ENCODE measurements at places on chromosomes 13 and 19. TPM values are rescaled to one million over a fixed set of nuclear protein-coding genes. Genes with fewer than 3 reads are reported as not detected.
A peak's percentile ranks its signal among the peaks of the same experiment; 100 is the strongest.

Gene SLC7A10
- 2.2 TPM for total RNA-seq

Gene KCNJ14
- 0.42 TPM for total RNA-seq

Gene RNF17
- total RNA-seq: not detected

Gene IFI30
- total RNA-seq: 6.6 TPM

Gene ZNF546
- 23.4 TPM for total RNA-seq

Gene RFPL4AL1
- not detected for total RNA-seq

Gene CCDC8
- 42.6 TPM for total RNA-seq

Gene SMAD9
- total RNA-seq: 47.4 TPM

Gene FAM83E
- total RNA-seq: 0.58 TPM

Gene DCT
- 0.21 TPM for total RNA-seq

Gene PDX1
- not detected for total RNA-seq

Gene SPC24
- total RNA-seq: 21.1 TPM

- no peak for DNase-seq
Observed at GRCh38 chr13:84784443-84785153, 902.3 kb upstream of the SLITRK1 start.

- no peak for DNase-seq
Observed at GRCh38 chr13:40599747-40600146, 66.7 kb downstream of the FOXO1 start.

DNA sequence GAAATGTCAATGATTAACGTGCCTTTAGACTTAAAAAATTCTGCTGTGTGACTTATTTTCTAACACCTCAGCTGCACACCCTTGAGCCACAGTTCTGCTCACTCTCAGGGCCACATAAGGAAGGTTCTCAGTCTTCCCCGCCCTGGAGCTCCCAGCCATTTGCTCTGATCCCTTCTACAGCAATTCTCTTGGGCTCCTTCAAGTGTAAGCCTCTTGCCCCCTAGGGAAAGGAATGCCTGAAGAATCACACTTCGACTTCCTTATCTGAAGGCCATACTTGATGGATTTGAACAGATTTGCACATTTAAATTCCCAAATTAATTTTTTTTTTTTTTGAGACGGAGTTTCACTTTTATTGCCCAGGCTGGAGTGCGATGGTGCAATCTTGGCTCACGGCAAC lies 44.2 kb downstream of the RASA3 start:
- DNase-seq: no peak

GRCh38 chr19:39335168-39335548 lies 685 bp downstream of the GMFG start:
- DNase-seq: no peak

- DNase-seq: no peak
Observed at GRCh38 chr13:72662548-72662947, 64.9 kb downstream of the MZT1 start.

DNA sequence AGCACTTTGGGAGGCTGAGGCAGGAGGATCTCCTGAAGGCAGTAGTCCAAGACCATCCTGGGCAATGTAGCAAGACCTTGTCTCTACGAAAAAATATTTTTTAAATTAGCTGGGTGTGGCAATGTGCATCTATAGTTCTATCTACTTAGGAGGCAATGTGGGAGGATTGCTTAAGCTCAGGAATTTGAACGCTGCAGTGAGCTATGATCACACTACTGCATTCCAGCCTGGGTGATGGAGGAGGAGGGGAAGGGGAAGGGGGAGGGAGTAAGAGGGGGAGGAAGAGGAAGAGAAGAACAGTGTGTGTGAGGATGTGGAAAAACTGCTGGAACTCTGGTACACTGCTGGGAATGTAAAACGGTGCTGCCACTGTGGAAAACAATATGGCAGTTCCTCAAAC lies 9.2 kb upstream of the CLIP3 start:
- no peak for DNase-seq

GRCh38 chr13:105007166-105007808 lies 1528.2 kb downstream of the EFNB2 start:
- DNase-seq: no peak

DNA sequence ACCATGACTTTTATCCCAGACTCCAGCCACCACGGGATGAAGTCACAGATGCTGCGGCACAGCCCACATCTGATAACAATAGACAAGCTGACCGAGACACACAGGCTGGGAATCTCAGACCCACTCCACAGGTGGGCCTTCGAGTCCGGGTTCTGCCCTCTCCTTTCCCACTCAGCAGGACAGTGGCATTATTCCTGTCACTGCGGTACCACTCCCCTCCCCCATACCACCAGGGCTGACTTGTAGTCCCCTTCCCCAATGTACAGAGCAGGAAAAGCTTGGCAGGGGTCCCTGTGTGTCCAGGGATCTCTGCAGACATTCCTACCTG lies 179 bp upstream of the AMER2 start:
- DNase-seq: no peak

GRCh38 chr13:109599901-109600657 lies 186.3 kb downstream of the IRS2 start:
- DNase-seq: no peak

DNA sequence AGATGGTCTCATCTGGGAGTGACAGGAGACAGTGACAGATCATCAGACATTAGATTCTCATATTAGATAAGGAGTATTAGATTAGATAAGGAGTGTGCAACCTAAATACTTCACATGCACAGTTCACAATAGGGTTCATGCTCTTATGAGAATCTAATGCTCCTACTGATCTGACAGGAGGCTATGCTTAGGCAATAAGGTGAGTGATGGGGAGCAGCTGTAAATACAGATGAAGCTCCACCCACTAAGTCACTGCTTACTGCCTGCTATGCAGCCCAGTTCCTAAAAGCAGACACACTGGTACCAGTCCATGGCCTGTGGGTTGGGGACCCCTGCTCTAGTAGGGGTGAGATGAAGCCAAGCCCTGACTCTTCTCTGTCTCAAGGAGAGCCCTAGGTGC lies 10.0 kb upstream of the IGFL3 start:
- DNase-seq: no peak

GRCh38 chr13:34914416-34914815 lies 27.7 kb upstream of the NBEA start:
- no peak for DNase-seq

GRCh38 chr13:52838433-52839107 lies 9.9 kb downstream of the PCDH8 start:
- no peak for DNase-seq

- no peak for DNase-seq
Observed at GRCh38 chr13:79582896-79583295, 101.9 kb downstream of the NDFIP2 start.

DNA sequence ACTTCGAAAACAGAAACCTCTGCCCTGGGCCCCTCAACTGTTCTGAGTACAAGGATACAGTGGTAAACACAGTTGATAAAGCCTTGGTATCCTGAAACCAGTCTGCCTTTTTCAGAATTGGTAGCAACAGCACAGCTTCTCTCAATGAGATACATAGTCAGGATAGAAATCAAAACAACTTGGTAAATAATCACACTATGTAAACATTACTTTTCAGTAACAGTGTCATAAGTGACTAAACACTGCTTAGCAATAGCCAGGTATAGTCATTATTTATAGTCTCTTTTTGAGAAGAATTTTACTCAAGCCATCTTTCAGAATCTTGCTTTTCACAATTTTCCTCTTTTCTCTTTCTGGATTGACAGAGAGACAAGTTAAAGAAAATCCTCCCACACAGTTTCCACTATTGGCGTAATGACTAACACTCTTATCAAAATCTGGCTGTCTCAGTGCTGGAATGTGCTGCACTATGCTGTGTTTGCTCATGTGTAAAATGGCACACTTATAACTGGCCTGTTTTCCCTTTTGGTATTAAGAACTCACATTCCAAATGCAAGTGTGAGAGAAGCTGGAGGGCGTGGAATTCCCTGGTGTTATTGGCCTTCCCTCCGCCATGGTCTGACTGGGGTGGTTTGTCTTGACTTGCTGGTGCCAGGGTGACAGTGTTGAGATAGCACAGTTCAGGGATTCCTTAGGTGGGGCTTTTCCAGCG lies 368.8 kb downstream of the TDRD3 start:
- peak; percentile 14 for DNase-seq

DNA sequence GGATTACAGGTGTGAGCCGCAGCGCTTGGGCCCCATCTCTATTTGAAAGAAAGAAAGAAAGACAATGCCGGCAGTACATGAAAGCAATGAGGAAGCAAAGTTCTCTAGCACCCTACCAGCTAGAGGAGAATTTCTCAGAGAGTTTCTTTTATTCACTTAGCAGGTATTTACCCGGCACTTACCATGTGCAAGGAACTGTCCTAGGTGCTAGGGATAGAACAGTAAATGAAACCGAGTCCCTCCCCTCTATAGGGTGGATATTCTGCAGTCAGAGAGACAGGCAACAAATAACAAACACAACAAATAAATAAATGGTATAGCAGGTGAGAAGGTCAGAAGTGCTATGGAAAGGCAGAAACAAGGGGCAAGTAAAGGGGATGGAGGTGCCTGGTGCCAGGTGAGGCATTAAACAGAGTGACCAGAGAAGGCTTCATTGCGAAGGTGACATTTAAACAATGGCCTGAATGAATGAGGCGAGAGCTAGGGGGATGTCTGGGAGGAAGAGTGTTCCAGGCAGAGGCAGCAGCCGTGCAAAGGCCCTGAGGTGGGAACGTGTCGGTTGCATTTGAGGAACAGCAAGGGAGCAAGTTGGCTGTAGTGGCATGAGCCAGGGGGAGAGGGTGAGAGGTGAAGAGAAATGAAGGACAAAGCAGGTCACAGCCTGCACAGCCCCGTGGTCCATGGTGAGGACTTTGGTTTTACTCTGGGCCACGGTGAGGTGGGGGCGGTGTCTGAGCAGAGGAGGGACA lies 10.8 kb upstream of the MYH14 start:
- DNase-seq: no peak

GRCh38 chr13:72403396-72404010 lies 323.9 kb downstream of the MZT1 start:
- DNase-seq: no peak

DNA sequence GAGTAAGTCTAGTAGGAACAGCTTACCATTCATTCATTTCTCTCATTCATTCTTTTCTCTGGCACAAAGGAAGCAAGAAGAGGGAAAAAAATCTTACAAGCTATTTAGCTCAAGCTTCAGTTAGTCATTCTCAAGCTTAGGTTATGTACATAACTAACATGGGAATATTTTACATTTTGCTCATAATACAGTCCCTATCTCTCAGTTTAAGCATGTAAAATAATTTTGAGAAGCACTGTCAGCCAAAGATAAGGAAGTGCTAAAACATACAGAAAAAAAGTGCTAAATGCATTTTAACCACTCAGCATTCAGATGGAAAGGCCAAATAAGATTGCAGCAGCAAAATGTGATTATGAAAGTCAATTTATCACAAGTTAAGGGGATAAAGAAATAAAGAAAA lies 7.9 kb downstream of the RBM26 start:
- DNase-seq: no peak

- DNase-seq: no peak
Observed at GRCh38 chr19:8069096-8069973, 16.8 kb downstream of the CCL25 start.

DNA sequence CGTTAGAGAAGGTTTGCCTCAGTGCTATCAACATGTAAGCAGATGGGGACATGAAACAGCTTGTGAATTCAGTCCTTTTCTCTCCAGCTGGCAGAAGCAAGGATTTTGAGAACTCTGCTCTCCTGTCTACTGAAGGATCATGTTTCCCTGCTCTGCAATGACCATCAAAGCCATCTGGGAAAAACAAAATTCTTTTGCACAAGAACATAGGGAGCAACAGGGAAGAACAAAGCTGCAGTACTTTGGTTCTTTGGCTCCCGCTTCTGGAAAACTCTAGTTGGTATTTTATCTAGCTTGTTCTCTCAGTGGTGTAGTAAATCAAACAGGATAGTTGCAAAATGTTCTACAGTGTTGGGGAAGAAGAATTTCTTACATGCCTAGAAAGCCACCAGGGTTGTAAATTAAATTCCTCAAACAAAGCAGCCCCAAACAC lies 270.4 kb downstream of the ENOX1 start:
- peak; percentile 79 for DNase-seq

- no peak for DNase-seq
Observed at GRCh38 chr19:54558339-54558738, 15.3 kb upstream of the LILRA2 start.

GRCh38 chr13:74200081-74200480 lies 65.9 kb upstream of the KLF12 start:
- no peak for DNase-seq

GRCh38 chr19:53019684-53020083 lies 6.0 kb downstream of the ERVV-1 start:
- no peak for DNase-seq

DNA sequence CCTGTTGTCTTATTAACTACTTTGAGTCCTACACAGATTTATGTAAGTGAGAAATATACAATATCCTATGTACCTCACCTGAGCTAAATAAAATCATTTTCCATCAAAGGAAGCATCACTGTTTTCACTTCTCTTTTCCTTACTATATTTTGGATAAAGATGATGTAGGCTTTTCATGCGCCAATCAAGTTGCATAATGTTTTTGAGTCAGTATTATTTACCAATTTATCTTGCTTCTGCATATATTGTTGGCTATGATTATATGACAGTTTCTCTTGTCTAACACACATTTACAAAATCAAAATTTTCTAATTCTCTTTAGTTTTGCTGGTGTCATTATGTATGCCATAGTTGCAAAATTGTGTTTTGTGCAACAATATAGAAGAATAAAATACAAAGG lies 67.9 kb upstream of the FRY start:
- DNase-seq: no peak

DNA sequence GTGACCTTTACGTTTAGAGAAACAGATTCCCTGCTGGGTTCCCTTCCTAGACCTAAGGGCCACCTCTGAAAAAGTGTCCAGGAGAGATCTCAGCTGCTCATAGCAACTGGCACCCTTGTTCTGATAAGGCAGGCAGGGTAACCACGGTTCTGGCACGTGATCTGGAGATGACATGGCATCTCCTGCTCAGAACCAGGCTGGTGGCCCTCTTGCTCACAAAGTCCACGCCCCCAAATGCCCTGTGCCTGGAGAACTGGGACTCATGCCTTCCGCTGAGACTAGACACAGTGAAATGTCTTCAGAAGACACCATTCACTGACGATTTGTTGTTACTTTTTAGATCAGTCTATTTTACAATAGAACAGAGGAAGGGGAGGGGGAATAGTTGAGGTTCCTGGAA lies 174.1 kb downstream of the ZNF536 start:
- no peak for DNase-seq

- DNase-seq: no peak
Observed at GRCh38 chr13:72004784-72005374, 137.9 kb upstream of the DACH1 start.

DNA sequence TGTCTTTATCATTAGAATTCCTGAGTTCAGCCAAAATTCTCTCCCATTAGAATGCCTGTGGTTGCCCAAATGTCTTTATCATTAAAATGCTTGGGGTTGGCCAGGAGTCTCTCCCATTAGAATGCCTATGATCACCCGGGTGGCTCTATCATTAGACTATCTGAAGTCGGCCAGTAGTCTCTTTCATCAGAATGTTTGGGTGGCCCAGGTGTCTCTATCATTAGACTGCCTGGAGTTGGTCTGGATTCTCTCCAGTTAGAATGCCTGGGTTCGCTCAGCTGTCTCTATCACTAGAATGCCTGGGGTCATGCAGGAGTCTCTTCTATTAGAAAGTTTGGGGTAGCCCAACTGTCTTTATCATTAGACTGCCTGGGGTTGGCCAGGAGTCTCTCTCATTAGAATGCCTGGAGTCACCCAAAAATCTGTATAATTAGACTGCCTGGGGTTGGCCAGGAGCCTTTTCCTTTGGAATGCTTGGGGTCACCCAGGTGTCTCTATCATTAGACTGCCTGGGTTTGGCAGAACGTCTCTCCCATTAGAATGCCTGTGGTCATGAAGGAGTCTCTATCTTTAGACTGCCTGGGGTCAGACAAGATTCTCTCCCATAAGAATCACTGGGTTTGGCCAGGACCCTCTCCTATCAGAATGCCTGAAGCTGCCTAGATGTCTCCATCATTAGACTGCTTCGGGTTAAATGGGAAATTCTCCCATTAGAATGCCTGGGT lies 1478.3 kb downstream of the UQCRFS1 start:
- DNase-seq: no peak

- DNase-seq: no peak
Observed at GRCh38 chr13:66663206-66663605, 566.9 kb downstream of the PCDH9 start.

Measured in urinary bladder (tissue), 4 donors.